DMS153 (cell line): ENCODE measurements at places on chromosomes 5 and 9.
A peak's percentile ranks its signal among the peaks of the same experiment; 100 is the strongest.

DNA sequence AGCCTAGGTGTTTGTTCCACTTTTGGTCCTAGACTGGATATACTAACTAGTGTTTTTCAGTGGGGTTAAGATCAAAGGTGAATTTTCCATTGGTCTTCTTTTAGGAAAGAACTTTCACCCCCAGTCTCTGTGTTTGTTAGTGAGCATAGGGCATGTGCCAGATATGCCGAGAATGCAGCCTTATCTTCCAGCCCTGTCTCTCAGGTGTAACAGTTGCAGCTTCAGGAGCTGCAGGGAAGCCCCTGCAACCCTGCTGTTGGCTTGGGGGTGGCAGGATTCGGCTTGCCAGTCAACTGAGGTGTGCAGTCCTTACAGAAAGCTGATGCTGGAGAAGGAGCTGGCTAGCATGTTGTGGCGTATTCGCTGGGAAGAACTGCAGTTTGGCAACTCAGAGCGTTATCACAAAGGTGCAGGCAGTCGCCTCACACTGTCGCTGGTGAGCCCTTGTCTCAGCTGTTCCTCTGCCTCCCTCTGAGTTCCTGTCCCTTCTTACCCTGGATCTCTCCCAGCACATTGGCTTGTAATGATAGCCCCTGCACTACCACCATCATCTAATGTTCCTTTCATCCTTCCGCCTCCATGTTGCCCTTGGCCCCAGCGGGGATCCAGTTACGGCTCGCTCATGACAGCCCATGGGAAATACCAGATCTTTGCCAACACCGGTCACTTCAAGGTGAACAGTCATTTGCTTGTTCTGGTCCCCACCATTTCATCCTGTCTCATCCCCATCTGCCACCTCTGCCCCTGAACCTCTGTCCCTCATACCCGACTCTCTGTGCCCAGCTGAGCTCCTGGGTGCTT lies 10.1 kb downstream of the NPR2 start:
- no peak for DNase-seq

GRCh38 chr5:33557605-33558004 lies 116.8 kb downstream of the TARS1 start:
- no peak for DNase-seq

GRCh38 chr9:135098400-135099105 lies 11.1 kb downstream of the OLFM1 start:
- no peak for DNase-seq

DNA sequence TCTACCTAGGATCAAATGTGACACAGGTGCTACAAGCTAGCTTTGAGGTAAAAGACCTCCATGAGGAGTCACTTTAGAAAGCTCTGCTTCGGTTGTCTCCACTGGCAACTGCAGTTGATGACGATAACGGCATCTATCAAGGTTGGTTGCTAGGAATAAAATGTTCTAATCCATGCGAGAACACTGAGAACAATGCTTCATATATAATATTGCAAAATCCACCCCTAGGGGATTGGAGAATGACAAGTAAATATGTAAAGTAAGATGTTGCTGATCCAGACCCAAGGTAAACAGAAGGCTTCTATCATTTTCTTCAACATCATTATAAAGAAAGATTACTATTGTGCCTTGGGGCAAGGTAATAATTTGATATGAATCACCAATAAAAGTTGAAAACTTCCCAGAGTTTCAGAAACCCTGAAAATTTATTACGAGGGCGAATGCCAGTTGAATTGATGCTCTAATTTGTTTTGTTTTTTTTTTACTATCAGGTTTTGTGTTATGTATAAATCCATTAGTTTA lies 1003.4 kb downstream of the CDH18 start:
- no peak for DNase-seq

- DNase-seq, result no peak
These were observed 28.5 kb downstream of the TBC1D2 start for GRCh38 chr9:98226957-98227356.

- DNase-seq, result no peak
These were observed 54.4 kb upstream of the RETREG1 start for GRCh38 chr5:16671208-16671607.

DNA sequence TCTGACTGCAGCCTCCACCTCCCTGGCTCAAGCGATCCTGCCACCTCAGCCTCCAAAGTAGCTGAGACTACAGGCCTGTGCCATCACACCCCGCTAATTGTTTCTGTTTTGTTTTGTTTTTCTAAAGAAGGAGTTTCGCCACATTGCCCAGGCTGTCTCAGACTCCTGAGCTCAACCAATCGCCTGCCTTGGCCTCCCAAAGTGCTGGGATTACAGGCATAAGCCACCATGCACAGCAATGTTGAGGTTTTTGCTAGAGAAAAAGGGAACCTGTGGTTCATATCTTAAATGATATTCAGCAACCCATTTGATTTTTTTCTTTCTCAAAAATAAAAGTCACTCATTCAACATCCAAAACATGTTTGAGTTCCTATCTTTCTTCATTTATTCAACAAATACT lies 20.4 kb upstream of the DELE1 start:
- no peak for DNase-seq

GRCh38 chr5:5751987-5752386 lies 329.5 kb downstream of the ICE1 start:
- DNase-seq, result peak; percentile 94

- no peak for DNase-seq
These were observed 668 bp downstream of the GLIS3 start for GRCh38 chr9:4299005-4299795.
